ENCODE measurements at places on chromosomes 2 and 18.

DNA sequence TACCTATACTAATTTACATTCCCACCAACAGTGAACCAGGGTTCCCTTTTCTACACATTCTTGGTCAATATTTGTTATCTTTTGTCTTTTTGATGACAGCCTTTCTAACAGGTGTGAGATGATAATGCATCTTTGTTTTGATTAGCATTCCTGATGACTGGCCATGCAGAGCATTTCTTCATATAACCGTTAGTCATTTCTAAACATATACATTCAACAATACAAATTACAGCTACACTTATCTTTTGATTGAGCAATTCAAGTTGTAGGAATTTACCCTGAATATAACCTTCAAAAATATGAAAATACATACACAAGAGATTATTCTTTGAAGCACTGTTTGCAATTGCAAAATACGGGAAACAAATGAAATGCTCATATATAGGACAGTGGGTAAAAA, 94.9 kb downstream of the TMEM131 start:
- no peak for DNase-seq

DNA sequence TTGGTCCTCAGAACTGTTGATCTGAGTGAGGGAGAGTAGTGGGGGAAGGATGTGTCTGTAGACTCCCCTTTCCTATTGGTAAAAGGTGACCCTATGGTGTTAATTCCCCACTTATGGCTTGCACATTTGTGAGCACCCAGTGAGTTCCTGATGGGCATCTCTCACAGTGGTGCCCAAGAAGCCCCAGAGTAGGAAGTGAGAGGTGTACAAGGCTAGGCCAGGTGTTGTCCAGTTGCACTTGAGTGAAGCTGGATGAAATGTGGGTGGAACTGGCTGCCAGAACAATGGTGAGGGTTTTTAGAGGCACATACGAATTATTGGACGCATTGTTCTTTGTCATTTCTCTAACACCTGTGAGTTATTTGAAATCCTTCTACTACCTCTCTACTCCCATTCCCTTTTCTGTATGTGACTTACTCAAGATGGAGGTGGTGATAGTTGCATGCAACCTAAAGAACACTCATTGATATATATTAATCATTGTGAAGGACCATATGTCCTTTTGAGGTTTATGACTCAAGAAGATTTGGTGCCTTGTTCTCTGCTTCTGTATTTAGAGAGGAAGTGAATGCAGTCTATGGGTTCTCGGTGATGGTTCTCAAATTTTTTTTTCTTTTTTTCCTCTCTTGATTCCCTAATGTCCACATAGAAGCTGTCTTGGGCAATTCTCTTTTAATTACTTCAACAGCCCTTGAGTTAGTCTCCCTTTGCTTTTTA, 162.7 kb downstream of the FSHR start:
- no peak for DNase-seq

GRCh38 chr2:150909090-150909489, 352.6 kb downstream of the RBM43 start:
- DNase-seq: no peak

DNA sequence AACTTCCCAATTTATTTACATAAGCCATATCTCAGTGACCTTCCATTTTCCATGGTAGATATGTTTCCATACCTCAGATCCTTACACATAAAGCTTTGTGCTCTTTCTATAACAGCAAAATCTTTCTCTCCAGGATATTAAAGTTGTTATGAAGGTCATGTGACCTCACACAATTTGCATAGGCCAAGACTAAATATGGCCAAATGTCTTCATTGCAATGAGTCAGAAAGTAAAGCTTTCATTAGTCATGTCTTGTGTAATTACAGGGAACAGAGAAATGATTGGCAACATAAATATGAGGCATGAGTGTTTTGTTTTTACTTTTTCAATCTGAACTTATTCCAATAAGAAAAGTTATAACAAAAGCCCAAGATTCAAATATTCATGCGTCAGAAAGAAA, 243.5 kb downstream of the ASXL3 start:
- DNase-seq: no peak

GRCh38 chr2:6442252-6442985, 423.3 kb downstream of the CMPK2 start:
- no peak for DNase-seq

GRCh38 chr2:8395718-8396117, 286.1 kb upstream of the ID2 start:
- no peak for DNase-seq

DNA sequence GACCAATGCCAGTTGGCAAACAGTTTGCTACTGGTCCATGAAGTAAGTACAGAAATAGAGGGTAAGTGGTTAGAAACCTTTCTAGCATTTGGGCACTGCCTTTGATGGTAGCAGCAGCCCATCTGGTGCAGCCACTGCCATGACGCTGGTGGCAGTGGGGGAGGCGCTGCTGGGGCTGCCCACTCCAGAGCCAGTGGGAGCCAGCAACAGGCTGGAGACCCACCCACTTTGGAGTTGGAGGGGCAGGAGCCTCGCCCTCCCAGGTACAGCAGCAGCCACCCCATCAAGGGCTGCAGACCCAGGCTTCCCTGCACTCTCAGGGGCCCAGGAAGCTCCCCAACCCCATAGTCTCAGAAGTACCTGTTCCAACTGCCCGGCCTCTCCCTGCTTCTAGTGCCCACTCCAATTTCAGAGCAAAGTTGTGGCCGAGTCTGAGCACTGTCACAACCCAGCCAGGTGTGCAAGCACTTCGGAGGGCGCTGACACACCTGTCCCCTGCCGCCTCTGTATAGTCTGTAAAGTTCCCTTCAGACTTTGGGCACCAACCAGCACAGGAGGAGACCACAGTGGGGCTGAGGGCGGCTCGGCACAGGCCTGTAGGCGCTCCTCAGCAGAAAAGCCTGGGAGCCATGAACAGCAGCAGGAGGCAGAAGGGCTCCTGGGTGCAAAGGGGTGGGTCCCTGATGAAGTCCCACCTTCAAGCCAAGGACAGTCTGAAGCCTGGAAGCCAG, 125.6 kb upstream of the CCDC150 start:
- DNase-seq: no peak

DNA sequence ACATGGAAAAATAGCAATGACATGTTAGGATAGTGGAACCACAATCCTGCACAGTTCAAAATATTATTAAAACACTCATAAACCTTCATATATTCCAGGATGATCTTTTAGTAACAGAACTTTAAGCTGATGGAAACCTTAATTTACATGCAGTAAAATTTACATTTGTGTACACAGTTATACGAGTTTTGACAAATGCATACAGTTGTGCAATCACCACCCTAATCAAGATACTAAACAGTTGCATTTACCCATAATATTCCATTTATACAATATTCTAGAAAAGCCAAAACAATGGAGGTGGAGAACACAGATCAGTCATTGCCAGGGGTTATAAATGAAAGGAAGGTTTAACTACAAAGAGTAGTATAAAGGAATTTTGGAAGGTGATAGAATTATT, 117.6 kb downstream of the EXOC6B start:
- DNase-seq: no peak

- no peak for DNase-seq
These were observed 341.6 kb upstream of the VWC2L start for GRCh38 chr2:214069254-214069653.

DNA sequence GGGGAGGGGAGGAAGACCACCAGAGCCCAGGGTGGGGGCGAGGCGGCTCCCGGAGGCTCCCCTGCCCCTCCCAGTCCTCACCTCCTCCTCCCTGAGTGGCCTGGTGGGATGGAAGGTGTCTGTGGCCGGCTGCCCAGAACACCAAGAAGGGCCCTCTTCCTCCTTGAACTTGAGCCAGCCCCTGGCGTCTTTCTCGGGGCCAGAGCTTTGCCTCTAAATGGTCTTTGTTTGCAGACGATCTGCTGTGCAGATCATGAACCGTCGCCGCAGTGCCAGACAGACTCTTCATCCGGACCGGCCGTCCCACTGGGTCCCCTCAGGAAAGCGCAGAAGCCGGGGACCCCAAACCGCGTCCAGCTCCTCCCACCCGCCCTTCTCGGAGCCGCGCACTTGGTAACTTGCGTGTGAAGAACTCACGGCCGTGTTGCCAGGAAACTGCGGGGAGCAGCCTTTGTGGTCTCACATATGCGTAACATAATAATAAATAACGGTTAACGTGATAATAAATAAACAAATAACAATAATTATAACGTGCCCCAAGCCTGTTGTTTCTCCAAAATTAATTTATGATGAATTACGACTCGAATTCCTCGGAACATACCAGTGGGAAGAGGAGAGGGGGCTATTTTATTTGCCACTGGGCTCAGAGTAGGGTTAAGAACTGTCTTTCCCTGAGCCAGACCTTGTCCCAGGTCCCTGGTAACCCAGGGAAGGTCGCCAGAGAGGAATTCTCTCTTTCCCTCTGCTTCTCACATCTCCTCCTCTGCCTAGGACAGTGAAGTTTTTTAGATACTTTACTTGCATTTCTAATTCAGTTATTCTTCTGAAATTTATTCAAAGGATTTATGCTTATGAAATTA, 41.0 kb downstream of the PTGR3 start:
- no peak for DNase-seq

DNA sequence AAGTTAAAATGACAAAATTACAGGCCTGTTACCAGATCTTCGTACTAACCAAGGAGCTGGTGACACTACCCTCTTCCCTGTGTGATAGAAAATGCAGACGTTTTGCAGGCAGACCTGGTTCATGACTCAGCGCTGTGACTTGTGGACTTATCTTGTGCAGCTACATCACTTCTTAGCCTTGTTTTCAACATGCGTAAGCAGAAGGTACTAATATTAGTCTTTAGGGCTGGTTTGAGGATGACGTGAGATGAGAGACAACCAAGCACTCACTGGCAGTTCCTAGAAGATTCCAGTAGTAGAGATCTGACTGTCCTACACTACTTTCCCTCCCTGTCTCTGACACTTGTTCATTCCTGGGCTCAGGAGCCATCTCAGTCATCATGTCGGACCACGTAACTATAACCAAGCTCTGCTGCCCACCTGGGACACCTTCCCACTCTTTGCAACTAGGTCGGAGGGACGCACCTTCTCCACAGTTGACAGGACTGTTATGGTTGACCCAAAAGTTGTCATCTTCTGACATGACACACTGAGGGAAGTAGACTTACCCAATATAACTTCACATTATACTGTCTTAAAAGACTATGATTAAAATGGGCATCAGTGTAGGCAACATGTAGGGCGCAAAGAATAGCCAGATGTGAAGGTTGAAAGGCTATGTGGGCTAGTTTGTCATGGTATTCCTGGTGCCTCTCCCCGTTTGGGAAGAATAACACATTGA, 64.8 kb downstream of the TNFRSF11A start:
- no peak for DNase-seq

- no peak for DNase-seq
These were observed 151.6 kb downstream of the CAPN13 start for GRCh38 chr2:30655660-30656059.

- DNase-seq: no peak
These were observed 139.6 kb upstream of the MYCN start for GRCh38 chr2:15800495-15801329.

DNA sequence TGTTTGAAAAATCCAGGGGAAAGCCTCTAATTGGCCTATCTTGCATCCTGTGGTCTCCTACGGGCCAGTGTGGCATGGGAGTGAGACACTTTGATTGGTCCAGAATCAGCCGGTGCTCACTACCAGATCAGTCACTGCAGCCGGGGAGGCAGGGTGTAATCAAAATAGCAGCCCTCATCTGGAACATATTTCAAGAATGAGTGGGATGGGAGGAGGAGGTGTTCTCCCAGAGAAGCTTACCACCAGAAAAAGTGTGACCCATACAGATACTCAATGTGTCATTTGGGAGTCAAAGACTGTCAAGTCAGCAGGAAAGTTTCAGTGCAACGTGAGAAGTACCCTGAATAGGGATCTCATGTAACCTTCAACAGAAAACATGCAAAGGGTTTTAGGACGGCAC, 393.9 kb upstream of the SLC14A2 start:
- DNase-seq: no peak

- no peak for DNase-seq
These were observed 585.2 kb downstream of the CPS1 start for GRCh38 chr2:211141646-211142045.

DNA sequence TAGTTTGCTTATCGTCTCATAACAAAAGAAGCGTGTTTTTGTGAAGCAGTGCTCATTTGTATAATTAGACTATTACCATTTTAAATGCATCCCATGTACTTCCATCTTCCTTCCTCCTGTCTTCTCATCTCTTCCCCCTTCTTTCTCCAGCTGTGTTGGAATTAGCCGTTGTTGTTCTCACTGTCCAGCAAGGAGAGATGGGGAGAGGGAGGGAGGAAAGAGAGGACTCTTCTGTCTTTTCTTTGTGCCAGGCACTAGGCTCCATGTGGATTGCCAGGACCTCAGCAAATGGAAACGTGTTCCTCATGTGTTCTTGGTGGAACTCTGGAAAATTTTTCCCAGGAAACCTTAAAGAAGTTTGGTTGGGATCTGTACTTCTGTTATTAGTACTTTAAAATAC, 131.7 kb downstream of the PHLPP1 start:
- DNase-seq: no peak

DNA sequence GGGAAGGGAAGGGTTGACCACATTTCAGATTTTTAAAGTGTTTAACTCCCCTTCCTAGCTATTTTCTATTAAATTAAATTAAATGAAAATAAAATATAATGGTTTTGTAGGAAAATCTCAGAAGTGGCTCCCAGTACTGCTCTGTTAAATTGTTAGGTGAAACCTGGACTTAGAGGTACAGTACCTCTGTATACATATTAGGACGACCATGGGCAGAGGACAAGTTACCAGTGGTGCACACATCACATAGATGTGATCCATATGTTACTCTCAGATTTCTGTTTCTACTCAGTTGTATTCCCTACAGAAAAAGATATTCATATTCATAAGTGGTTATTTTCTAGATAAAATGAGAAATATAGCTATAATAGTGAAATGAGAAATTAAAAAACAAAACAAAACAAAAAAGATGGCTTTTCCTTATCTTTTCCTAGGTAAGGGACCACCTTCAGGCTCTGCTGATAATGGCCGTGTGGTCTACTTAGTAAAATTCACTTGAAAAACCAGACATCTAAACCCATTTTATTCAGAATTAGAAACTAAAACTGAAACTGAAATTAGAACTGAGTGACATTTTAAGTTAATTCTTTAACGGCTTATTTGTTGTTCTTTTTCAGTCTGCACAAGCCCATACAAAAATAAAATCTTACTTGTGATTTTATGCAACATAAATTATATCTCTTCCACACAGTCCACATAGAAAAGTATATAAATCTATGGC, 832.5 kb upstream of the CHAC2 start:
- DNase-seq: no peak

Data from NCI-H187 treated with DMSO at 0.1 percent for 48 hours (cell line).